ENCODE measurements at places on chromosomes 1 and 21.

GRCh38 chr1:40312238-40313205, 4.6 kb downstream of the COL9A2 start:
- peak; percentile 70 for DNase-seq

- DNase-seq, result no peak
These were observed 1407.2 kb downstream of the MRPL39 start for GRCh38 chr21:24200052-24200451.

GRCh38 chr1:232292818-232293217, 337.1 kb downstream of the SIPA1L2 start:
- no peak for DNase-seq

DNA sequence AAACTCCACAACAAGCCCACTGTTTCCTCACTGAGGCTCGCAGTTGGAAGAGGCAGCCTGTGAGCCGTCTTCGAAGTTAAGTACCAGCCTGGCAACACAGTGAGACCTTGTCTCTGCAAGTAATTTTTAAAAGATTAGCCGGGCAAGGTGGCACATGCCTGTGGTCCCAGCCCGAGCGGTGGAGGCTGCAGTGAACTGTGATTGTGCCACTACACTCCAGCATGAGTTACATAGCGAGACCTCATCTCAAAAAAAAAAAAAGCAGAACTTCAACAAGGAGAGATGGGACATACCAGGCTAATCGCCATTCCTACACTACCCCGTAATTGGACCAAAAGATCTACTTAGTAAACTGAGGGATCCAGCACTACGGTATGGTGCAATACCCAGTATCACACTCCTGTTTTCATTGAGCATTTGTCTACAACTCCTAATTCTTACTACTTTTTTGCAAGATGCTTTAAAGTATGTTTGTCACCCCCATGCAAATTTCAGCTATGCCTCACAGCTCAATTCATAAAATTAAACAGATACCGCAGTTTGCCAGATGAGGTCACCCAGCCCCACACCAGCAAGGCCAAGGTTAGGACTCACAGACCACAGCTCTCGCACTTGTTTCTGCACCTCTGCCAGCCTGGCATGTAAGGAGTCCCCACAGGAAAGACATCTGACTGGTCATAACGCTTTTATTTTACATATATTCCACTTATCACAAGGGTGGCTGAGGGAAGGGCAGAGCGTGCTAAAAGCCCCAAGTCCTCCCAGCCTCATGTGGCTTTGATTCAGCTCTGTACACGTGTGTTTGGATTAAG, 21.0 kb downstream of the SDE2 start:
- DNase-seq, result peak; percentile 71

DNA sequence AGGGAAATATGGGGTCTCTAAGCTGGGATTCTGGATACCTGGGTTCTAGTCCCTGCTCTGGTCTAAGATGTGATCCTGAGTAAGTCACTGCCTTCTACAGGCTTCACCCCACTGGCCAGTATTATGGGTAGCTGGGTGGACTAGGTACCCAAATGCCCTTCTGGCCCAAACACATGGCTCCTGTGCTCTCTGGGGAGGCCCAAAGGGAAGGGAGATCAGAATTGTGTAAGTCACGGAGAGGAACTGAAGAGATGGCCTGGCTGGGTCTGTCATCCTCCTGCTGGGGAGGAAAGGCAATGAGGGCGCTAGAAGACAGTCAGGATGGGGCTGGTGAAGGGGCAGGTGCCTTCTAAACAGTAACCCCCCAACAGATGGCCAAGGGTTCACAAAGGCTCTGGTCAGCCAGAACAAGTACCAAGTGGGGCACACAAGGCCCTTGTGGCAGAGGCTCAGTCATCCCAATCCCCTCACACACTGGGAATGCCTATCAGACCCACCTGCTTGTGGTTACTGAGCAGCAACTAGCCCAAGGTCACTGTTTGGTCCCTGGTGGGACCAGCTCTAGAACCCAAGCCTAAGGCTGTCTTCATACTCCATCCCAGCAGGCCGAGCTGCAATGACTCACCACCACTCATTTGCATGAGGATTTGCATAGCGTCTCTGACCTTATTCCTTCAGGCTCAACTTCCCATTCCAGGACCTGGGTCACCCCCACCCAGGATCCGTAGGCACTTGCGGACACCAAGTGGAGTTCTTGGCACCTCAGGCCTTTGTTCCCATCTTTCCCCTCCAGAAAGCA, 9.2 kb downstream of the MEF2D start:
- no peak for DNase-seq

- DNase-seq, result no peak
These were observed 387.4 kb downstream of the ZP4 start for GRCh38 chr1:237503292-237503691.

- no peak for DNase-seq
These were observed 15.8 kb downstream of the SNX7 start for GRCh38 chr1:98677288-98677687.

DNA sequence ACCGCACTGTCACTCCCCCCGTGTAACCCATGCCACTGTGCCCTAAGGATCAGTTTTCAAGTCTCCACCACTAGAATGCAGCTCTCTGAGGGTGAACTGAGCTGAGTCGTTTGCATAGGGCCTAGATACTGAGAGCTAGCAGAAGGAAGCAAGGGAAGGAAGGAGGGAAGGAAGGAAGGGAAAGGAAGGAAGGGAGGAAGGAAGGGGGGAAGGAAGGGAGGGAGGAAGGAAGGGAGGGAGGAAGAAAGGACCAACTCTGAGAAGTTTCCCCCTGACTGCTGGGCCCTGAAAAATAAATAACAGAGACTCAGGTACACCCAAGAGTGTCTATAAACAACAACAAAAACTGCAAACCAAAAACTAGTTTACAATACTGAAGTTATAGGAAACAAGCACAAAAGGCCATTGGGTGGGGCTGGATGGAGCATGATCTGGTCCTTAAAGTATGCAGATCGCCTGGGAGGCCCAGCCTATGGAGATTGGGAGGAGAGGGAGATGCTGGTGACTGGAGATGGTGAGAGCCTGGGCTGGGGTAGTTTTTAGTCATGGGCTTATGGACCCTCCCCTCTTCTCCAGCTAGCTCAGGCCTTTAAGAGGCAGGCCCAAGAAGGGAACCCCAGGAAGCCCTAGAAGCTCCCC, 1.7 kb upstream of the MRPS15 start:
- no peak for DNase-seq

GRCh38 chr1:20712215-20712577, 5.6 kb downstream of the KIF17 start:
- no peak for DNase-seq

DNA sequence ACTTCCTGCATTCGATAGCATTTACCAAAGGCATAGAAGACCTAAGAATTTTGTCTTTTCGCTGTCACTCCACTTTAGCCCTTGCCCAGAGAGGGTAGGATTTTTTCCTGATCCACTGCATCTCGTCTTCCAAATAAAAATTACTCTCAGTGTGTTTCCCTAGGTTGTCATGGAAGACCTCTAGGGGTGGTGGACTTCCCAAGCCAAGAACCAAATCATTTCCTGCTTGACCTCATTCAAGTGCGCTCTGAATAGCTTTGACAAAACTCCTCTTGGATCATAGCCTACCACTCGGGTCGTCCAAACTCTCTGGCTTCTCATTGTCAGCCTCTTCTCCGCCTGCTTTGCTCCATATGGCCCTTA, 431 bp upstream of the C1orf52 start:
- no peak for DNase-seq

- DNase-seq, result no peak
These were observed 13.4 kb upstream of the FTCD start for GRCh38 chr21:46168659-46169386.

DNA sequence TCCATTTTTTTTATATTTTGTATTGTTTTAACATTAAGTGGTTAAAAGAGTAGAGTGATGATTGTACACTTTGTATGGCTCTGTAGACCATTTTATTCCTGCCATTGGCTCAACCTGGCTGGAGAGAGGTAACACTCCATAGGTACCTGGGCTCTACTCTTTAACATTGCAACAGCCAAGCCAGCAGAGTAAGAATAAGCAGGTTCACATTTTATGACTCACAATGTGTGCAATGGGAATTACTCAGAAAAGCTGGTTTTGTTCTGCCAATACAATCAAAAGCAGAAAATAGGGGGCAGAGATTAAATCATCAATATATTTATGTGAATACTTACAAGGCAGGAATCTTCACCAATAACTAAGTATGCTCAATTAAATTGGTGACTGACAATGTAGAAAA, 1324.0 kb downstream of the AMY1C start:
- DNase-seq, result no peak

GRCh38 chr1:89721351-89721750, 88.4 kb downstream of the LRRC8C start:
- no peak for DNase-seq

DNA sequence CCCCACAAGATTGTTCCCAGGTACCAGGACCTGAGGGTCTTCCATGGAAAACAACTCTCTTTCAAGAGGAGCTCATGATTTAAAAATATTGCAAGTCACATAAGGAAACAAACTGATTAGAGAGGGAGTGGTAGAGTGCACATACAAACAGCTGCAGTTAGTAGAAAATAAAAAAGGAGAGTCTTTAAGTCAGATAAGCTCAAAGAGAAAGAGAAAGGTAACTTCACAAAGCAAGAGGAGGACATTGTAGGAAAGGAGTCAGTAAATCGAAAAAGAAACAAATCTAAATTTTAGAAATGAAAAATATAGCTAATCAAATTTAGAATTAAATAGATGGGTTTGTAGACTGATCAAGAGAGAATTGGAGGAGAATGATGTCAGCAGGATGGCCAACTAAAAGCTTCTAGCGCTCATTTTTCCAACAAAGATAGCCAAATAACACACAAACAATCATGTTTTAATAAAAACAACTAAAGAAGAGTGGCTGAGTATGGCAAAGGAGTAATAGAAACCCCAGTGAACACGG, 86.1 kb upstream of the CD53 start:
- DNase-seq, result no peak

- no peak for DNase-seq
These were observed at the start of gene ANGPTL7 for GRCh38 chr1:11188858-11189451. TSS of gene ANGPTL7 (plus strand) at chr1:11189355. CDS start at chr1:11189580, 225 bp downstream.

DNA sequence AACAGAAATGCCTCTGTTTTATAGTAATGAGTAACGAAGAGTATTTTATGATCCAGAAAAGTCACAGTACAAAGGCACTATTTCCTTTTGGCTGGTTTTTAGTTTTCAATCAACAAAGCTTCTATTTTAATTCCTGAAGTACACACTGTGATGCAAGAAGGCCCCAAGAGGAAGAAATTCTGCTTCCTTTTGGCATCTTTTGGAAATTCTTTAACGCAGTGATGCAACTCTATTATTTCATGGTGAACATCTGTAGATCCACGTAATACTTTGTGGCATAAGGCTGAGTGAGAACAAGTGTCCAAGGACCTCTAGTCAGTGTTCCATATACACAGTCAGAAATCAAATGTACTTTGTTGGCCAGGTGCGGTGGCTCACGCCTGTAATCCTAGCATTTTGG, 137.5 kb downstream of the TGFB2 start:
- DNase-seq, result no peak

DNA sequence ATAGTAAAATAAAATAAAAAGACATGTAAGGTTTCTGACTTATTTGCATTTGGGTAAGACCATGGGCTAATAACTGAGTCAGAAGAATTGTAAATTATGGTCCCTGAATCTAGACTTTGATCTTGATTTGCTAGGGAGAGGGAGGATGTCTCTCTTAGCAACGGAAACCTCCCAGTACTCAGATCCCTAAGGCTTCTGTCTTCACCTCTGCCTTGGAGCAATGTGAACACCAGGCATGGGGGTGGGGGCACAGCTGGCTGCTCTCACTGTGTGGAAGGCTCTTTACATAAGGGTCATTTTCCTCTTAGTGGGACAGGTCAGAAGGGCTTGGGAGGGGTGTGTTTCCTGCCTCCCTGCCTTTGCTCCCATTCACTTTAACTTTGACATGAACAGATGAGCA, 17.0 kb upstream of the TMEM54 start:
- DNase-seq, result no peak

DNA sequence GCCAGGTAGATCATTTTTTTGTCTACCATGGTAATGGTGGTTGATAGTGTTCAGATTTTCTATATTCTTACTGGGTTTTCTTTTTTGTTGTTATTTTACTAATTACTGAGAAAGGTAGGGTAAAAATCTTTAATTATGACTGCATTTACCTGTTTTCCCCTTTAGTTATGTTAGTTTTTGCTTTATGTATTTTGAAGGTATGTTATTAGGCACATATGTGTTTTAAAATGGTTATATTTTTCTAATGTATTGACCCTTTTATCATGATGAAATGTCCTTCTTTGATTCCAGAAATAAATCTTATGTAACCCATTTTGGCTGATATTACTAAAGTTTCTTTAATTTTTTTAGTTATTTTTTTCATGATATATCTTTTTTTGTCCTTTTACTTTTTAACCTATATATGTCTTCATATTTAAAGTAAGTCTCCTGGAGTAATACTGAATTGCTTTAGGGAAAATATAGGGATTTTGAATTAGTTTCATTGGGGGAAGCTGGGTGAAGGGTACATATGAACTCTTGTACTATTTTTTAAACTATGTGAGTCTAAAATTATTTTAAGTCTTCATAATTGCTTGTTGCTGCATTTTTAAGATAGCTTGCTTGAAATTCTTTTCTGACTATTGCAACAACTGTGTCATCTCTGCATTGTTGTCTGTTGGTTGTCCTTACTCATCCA, 22.4 kb downstream of the SLC35A3 start:
- DNase-seq, result no peak

- DNase-seq, result no peak
These were observed 80.1 kb downstream of the HMGB4 start for GRCh38 chr1:33943978-33944377.

GRCh38 chr1:31562707-31563360, 13.5 kb upstream of the TINAGL1 start:
- DNase-seq, result no peak

- DNase-seq, result no peak
These were observed 31.9 kb downstream of the SLC1A7 start for GRCh38 chr1:53110370-53111072.

- no peak for DNase-seq
These were observed 4.0 kb upstream of the SMIM12 start for GRCh38 chr1:34863501-34863900.

GRCh38 chr1:201230676-201231075, 40.1 kb downstream of the IGFN1 start:
- no peak for DNase-seq

- DNase-seq, result no peak
These were observed 847 bp upstream of the RORC start for GRCh38 chr1:151832318-151832980.

DNA sequence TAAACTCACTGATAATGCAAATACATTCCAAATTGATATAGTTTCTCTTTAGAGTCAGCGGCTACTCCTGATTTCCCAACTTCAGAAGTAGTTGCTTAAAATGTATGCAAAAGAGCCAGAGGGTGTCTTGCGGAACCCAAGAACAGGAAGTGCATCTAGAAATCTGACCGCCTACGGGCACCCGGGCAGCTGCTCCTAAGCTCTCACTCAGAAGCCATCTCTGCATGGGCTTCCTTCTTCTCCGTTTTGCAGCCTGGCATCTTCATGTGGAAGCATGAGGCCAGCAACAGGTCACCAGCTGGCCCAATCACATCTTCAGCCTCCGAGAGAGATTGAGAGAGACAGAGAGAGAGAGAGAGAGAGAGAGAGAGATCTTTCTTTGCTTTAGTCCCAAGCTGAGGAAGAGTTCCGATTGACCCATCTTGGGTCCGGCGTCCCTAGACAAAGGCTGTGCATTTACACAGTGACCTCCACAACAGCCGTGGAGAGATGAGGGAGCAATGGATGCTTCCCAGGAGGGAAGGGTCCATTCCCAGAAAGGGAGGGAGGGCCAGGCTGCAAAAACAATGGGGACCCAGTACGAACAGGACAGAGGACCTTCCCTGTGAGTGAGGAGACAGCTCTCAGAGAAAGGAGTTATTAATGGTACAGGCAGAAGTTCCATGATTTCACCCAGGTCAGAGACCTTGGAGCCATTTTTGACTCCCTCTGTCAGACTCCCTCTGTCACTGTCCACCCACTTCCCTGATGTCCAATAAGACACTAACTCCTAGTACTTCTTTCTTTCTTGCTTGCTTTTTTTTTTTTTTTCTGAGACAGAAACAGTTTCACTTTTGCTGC, 28.2 kb upstream of the SLC30A1 start:
- peak; percentile 75 for DNase-seq
